ENCODE measurements at places on chromosomes 7 and 10.

- H3K27me3 ChIP-seq, result no peaks in the 10 kb centered on the region
- H3K27ac ChIP-seq, result peak overlapping the region; percentile 77
- DNase-seq, result no peak
- peaks cover 30% of the 10 kb centered on the region for H3K4me1 ChIP-seq
- peaks cover 51% of the 10 kb centered on the region for H3K36me3 ChIP-seq
- no peak overlapping the region for H3K4me3 ChIP-seq
Measured at GRCh38 chr7:32588657-32589056, 93.4 kb downstream of the AVL9 start.

DNA sequence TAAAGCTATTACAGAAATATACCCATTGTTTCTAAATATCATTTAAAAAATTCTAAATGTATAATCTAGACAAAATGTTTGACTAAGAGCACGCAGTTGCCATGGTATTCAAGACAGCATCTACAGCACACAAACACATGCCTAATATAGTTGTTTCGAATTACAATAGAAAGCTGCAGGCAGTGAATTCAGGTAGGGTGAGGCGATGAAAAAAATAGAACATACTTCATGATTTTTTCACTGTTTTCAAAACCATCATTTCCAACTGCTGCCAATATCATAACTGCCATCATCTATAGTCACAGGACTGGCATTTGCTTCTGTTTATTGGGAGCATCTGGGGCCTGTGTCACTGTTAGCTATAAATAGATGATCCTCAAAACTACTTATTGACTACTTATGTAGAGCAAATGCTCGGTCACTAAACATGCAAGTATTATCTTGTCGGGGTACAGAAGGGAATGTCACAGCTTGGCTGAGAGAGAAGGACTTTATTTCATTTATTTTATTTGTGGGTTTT, 34.4 kb upstream of the OTUD1 start:
- H3K36me3 ChIP-seq, result no peaks in the 10 kb centered on the region
- DNase-seq, result no peak
- no peak overlapping the region for H3K27ac ChIP-seq
- H3K27me3 ChIP-seq, result no peaks in the 10 kb centered on the region
- no peak overlapping the region for H3K4me3 ChIP-seq

DNA sequence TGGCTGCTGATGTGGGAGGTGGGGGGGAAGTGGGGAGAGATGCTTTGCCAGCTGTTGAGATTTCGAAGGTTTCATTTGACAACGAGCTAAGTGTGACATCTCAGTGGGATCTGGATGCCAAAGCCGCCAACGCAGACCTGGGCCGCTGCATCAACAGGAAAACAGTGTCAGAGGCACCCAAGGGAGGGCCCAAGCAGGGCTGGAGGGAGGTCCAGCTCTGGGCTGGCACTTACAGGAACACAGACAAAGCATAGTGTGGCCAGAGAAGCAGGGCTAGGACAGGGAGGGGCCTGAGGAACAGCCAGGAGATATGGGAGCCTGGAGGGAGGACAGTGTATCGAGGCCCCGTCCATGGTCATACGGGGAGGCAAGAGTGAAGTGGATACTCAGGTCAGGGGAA, 73.1 kb downstream of the GTF2IRD1 start:
- DNase-seq, result no peak
- no peak overlapping the region for H3K27ac ChIP-seq
- no peaks in the 10 kb centered on the region for H3K36me3 ChIP-seq
- no peaks in the 10 kb centered on the region for H3K27me3 ChIP-seq
- no peak overlapping the region for H3K4me3 ChIP-seq

DNA sequence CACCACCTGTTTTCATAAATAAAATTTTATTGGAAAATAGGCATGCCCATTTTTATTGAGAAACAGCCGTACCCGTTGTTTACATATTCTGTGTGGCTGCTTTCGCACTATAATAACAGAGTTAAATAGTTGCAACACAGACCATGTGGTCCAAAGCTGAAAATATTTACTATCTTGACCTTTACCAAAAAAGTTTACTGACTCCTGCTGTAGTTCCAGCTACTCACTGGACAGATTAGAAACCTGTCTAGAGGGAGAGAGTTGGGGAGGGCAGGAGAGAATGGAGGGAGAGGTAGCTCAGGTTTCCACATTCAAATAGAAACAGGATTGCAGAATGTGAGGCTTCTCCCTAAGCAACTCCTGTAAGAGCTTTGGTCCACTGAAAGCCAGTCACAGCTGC, 55.1 kb upstream of the GLCCI1 start:
- no peak overlapping the region for H3K4me3 ChIP-seq
- no peaks in the 10 kb centered on the region for H3K36me3 ChIP-seq
- H3K4me1 ChIP-seq, result peaks cover 4% of the 10 kb centered on the region
- no peak overlapping the region for H3K27ac ChIP-seq
- no peaks in the 10 kb centered on the region for H3K27me3 ChIP-seq

- H3K4me3 ChIP-seq, result no peak overlapping the region
- no peak for DNase-seq
- no peaks in the 10 kb centered on the region for H3K4me1 ChIP-seq
- no peak overlapping the region for H3K27ac ChIP-seq
- H3K27me3 ChIP-seq, result no peaks in the 10 kb centered on the region
Measured at GRCh38 chr7:10300577-10300976, 673.1 kb upstream of the PHF14 start.

DNA sequence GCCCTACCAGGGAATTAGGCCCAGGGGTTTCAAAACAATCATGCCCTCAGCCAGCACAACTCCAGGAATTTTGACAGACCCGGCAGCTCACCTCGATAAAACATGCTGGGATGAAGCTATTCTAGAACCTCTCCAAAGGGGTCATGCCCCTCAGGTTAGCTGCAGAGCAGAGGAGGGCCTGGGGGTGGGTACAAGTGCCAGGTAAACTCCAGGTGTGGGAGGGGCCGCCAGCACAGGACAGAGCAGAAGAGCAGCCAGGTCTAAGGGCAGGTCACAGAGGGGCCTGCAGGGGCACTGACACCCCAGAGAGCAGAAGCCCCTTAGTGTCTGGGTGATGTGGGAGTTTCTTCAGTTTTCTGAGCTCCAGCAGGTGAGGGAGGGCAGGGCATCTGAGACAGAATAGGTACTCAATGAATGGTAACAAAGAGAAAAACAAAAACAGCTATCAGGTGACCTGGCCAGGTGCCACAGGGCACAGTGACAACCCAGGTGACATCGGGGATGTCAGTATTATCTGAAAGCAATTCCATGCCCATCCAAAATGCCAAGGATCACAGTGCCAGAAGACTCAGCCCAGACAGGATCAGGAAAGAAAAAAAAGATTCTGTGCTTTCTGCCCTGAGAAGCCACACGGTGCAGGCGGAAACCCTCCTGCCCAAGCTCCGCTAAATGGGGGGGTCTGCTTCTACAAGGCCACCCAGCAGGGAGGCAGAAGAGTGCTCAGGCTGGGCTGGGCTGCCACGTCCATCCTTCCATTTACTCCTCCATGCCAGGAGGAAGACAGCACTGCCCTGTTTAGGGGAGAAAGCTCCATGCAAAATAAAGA, 104.5 kb downstream of the TNS3 start:
- no peaks in the 10 kb centered on the region for H3K36me3 ChIP-seq
- H3K4me3 ChIP-seq, result no peak overlapping the region

DNA sequence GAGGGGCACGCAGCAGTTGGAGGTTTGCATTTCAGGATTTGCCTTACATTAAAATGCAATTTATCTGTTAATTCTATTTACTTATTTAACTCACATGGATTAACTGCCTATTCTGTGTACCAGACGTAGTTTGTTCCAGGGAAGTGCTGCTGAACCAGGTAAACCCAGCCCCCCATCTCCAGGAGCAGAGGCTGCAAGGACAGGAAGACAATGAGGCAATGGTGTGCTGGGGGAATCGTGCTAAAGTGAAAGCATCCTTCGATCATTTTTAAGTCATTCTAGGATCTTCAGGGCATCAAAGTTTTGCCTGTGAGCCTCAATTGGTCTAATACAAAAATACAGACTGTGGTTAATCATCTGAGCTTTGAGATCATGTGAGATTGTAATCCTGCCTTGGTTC, 166.4 kb downstream of the DNAJB6 start:
- no peak for DNase-seq
- peaks cover 13% of the 10 kb centered on the region for H3K27me3 ChIP-seq
- peak overlapping the region; percentile 75 for H3K4me3 ChIP-seq
- peak overlapping the region; percentile 87 for H3K27ac ChIP-seq

- H3K36me3 ChIP-seq, result no peaks in the 10 kb centered on the region
- H3K4me3 ChIP-seq, result no peak overlapping the region
- no peak for DNase-seq
- no peaks in the 10 kb centered on the region for H3K4me1 ChIP-seq
Measured at GRCh38 chr7:148201992-148202391, 388.6 kb upstream of the C7orf33 start.

- DNase-seq, result no peak
- H3K36me3 ChIP-seq, result no peaks in the 10 kb centered on the region
- no peaks in the 10 kb centered on the region for H3K27me3 ChIP-seq
- no peaks in the 10 kb centered on the region for H3K4me1 ChIP-seq
- H3K27ac ChIP-seq, result no peak overlapping the region
Measured at GRCh38 chr10:90464329-90464728, 393.5 kb downstream of the HTR7 start.

DNA sequence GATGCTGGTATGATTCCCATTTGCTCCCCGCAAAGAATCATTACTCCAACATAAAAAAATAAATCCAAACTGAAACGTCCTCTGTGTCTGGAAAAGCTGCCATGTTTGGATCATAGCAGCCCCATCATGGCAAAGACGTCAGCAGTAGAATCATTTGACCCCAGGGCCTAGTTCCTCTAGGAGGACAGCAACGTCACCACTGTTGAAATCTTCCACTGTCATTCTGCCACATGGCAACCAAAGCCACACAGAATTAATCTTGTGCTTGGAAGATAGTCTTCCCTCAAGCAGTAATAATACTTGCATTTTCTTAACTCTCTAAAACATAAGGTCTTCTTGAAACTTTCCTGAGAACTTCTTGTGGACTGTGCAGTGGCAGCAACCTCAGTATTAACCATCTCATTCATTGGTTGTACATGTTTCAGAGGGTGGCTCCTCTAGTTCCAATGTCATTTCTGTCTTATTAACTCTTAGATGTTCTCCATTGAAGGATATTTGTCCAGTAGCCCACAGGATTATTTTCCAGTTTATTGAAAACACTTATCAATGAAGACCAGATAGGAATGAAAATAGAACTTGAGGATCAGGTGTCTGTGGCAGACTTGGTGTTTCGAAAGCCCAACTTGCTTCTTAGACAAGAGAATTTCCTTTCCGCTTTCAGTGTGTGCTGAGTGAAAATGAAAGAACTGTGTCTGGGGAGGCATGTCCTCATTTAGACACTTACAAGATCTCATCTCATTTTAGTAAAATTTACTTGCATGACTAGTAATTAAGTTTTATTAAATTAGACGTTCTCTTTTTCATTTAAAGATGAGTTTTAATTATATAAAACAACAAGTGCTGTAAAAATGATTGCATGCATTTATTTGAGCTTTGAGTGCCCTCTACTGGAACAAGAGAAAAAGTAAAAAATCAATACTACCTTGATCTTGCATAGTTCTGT, 28.9 kb upstream of the INHBA start:
- no peak overlapping the region for H3K4me3 ChIP-seq
- peaks cover 22% of the 10 kb centered on the region for H3K27me3 ChIP-seq
- H3K4me1 ChIP-seq, result peaks cover 13% of the 10 kb centered on the region
- H3K27ac ChIP-seq, result no peak overlapping the region
- H3K36me3 ChIP-seq, result no peaks in the 10 kb centered on the region
- DNase-seq, result no peak

DNA sequence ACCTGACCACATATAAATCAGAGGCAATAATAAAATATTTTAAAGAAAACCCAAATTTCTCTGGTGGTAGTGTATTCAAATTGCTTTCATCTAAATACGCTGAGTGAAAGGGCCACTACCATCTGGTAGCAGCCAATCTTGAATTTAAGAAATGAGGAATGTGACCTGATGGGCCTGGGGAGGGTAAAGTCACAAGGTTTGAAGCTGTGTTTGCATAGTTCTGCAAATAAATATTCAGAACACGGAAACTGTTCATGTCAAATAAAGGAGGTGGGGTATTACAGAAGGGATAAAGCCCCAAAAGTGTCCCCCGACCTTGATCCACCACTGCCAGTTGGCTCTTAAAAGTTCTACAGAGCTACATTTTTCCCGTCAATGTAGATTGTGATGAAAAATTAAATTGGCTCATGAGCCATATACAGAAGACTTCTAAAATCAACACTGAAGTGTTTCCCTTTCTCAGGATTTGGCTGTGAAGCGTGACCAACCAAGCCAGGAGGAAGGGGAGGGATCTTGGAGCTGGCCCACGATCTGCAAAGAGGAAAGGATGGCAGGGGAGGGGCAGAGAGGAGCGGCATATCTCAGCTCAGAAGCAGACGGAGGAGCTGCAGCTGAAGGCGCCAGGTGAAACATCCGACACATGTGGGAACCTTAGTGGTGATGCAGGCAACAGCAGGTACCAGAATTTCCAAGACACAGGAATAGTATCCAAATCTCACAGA, 39.6 kb downstream of the MPP7 start:
- no peak overlapping the region for H3K4me3 ChIP-seq
- H3K4me1 ChIP-seq, result peaks cover 9% of the 10 kb centered on the region
- no peak overlapping the region for H3K27ac ChIP-seq
- H3K27me3 ChIP-seq, result no peaks in the 10 kb centered on the region

Data from activated T-helper 2 cell treated with anti-CD3 and anti-CD28 coated beads, Interferon-gamma antibody, Interleukin-2, Interleukin-4, amounts not matched to agents 10 μg/mL and 5 μg/mL and 100 μg/mL, durations not matched to agents 14 hours and 24 hours and 36 hours (primary cell).